Sigmoid colon (tissue), 7 donors: ENCODE measurements at places on chromosomes 7 and 10. TPM values are rescaled to one million over a fixed set of nuclear protein-coding genes. Genes with fewer than 3 reads are reported as not detected.

ZNF777 gene
- 4.2 TPM for polyA plus RNA-seq

ECHDC3 gene
- polyA plus RNA-seq, result 9.2 TPM

SPDYE5 gene
- not detected for polyA plus RNA-seq

TLL2 gene
- polyA plus RNA-seq, result not detected

MARVELD1 gene
- polyA plus RNA-seq, result 16.2 TPM

CREB5 gene
- 0.80 TPM for polyA plus RNA-seq

TMEM273 gene
- 15.6 TPM for polyA plus RNA-seq

ALOX5 gene
- polyA plus RNA-seq, result 8.4 TPM

DPYSL4 gene
- polyA plus RNA-seq, result 0.71 TPM

CFAP58 gene
- not detected for polyA plus RNA-seq

AKR1C1 gene
- polyA plus RNA-seq, result 22.5 TPM

LBX1 gene
- polyA plus RNA-seq, result not detected

CRPPA gene
- polyA plus RNA-seq, result 0.48 TPM

ZNF775 gene
- polyA plus RNA-seq, result 3.0 TPM
